Stimulated activated CD4-positive, alpha-beta T cell treated with anti-CD3 and anti-CD28 coated beads, TNF-alpha, amount 100 ng/mL, for 4 hours (primary cell): ENCODE measurements at places on chromosomes 1 and 21.

GRCh38 chr1:212004895-212005608 lies 30.3 kb downstream of the INTS7 start:
- no peak for DNase-seq

- no peak for DNase-seq
Observed at GRCh38 chr1:209626346-209627026, 25.7 kb downstream of the LAMB3 start.

DNA sequence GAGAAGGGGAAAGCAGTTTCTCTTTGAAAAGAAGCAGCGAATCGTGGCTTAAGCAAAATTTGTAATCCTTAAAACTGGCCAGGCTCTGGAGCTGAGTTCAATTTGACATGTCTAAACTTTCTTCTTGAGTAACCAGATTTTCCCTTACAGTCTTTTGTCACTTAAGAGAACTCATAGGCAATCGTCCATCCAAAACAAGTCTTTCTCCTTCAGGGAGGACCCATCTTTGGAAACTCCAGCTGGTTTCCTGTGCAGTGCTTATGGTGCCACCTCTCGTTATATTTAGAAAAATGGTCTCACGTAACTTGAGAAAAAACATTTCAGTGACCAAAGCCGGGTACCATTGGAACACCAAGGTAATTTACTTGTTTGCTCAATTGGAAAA lies 1.8 kb upstream of the PTTG1IP start:
- DNase-seq = no peak

GRCh38 chr1:168483539-168483938 lies 60.3 kb downstream of the XCL2 start:
- no peak for DNase-seq

DNA sequence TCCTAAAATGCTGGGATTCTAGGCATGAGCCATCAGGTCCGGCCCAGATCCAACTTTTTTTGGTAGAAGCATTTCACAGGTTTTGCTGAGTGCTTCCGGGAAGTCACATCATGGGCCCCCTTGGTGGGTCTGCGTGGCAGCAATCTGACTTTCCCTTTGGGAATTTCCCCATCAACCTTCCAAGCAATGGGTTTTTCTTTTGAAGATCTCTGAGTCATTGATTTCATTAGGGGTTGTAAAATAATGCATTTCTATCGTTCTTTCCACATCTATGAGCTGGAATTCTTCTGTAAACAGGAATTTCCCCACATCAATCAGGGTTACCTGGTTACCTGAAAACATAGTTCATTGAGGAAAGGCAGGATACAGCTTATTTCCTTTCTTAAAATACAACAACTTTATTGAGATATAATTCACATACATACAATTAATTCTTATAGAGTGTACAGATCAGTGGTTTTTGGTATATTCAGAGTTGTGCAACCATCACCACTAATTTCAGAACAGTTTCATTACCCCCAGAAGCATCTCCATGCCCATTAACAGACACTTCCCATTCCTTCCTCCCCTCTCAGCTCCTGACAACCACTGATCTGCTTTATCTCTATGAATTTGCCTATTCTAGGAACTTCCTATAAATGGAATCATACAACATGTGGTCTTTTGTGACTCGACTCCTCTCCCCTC lies 9.9 kb upstream of the ZBTB17 start:
- DNase-seq = no peak

DNA sequence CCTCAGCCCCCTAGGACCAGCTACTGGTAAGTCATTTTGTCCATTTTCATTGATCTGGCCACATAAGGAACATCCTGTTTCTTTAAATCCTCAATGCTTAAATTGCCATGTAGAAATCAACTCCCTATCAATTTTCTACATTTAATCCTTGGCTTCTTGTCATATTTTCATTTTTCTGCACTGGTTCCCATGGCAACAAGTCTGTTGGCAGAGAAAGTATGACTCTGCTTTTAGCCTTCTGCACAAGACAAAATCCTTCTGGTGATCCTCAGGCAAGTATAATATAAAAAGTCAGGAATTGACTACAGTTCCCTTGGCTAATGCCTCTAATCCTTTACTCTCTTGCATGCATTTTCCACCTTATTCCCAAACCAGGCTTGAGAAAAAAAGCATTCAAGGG lies 65.0 kb downstream of the LRRC40 start:
- no peak for DNase-seq

DNA sequence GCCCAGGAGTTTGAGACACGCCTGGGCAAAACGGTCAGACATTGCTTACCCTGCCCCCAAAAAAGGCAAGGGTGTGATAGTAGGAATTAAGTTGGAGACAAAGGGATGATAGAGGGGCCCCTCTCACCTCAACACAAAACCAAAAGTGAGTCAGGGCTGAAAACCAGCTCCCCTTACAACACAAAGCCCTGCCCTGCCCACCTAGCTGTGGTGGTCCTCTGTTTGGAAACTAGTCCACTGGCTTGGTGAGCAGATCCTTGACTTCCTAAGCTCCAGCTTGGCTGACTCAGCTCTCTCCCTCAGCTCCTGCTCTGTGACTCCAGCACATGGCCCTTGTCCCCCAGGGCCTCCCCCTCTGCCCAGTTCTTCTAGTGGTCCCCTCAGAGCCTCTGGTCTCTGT lies 603.8 kb downstream of the PTPRC start:
- DNase-seq = no peak
